ENCODE measurements at places on chromosomes 2 and 18.

DNA sequence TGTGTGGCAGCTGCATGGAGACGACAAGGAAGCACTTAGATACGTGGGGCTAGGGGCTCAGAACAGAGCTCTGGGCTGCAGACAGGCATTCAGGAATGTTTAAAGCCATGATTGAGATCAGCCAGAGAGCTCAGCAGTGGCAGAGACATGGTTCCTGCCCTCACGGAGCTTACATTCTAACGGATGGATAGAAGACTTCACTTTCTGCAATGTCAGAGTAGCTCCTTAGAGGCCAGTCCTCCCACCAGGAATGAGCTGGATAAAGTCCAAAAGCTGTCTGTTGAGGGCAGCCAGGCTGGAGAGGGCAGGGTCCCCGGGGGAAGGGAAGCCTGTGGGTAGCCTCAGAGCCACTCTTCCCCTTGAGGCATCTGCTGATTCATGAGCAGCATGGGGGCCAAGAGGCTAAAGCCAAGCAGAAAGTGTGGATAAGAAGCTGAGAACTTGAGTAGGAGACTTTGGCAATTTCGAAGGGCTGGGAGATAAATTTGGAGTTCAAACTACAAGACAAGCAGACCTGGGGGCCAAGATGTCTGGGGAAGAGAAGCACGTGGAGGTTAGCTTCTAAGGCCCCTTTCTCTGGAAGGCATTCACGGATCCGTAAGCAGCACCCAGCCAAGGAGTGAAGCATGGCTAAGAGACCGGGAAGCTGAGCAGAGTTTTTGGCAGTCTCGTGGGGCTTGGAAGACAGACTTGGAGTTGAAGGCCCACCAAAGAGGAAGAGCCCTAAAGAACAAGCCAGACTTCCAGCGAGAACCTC, 9.7 kb upstream of the CIB4 start:
- H3K4me3 ChIP-seq, result no peak overlapping the region
- H3K27ac ChIP-seq, result no peak overlapping the region
- H3K4me1 ChIP-seq, result no peaks in the 10 kb centered on the region
- no peaks in the 10 kb centered on the region for H3K27me3 ChIP-seq
- DNase-seq, result no peak

GRCh38 chr2:219969508-219969907, 342.1 kb downstream of the SLC4A3 start:
- H3K27ac ChIP-seq, result no peak overlapping the region
- no peak for DNase-seq
- no peaks in the 10 kb centered on the region for H3K4me1 ChIP-seq
- H3K36me3 ChIP-seq, result no peaks in the 10 kb centered on the region

GRCh38 chr18:74563999-74564398, 29.7 kb downstream of the CNDP1 start:
- no peak for DNase-seq
- no peaks in the 10 kb centered on the region for H3K36me3 ChIP-seq
- no peak overlapping the region for H3K27ac ChIP-seq
- H3K27me3 ChIP-seq, result no peaks in the 10 kb centered on the region
- H3K4me3 ChIP-seq, result no peak overlapping the region

DNA sequence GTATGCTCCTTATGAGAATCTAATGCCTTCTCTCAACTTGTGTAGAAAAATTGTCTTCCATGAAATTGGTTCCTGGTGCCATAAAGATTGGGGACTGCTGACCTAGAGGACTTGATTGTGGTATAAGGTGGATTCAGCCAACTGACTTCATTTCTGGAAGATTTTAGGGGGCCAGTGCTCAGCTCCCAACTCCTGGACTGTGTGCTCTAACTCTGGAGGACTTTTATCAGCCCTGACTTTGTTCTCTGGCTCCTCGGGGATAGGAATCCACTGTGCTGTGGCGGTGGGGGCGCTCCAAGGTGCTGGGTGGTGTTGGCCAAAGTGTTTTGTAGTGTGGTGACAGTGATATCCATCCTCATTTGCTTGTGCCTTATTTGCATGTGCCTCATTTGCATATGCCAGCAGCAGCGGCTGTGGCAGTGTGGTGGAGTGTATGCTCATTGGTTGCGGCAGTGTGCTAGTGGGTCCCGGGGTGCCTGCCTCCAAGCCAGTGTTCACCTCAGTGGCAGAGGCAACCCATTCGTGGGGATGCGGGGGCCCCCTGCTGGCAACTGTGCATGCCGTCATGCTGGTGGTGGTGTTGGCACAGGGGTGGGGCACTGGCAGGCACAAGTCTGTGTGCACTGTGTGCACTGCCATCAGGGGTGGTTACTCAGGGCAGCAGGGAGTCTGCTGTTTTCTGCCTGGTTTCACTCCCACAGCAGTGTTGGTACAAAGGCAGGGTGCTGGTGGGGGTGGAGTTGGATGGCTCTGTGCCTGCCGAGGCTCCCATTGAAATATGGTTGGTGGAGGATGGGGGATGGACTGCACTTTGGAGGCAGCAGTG, 19.6 kb downstream of the EHBP1 start:
- no peaks in the 10 kb centered on the region for H3K4me1 ChIP-seq
- H3K27me3 ChIP-seq, result no peaks in the 10 kb centered on the region
- H3K4me3 ChIP-seq, result no peak overlapping the region
- DNase-seq, result no peak
- no peak overlapping the region for H3K27ac ChIP-seq
- H3K36me3 ChIP-seq, result no peaks in the 10 kb centered on the region

DNA sequence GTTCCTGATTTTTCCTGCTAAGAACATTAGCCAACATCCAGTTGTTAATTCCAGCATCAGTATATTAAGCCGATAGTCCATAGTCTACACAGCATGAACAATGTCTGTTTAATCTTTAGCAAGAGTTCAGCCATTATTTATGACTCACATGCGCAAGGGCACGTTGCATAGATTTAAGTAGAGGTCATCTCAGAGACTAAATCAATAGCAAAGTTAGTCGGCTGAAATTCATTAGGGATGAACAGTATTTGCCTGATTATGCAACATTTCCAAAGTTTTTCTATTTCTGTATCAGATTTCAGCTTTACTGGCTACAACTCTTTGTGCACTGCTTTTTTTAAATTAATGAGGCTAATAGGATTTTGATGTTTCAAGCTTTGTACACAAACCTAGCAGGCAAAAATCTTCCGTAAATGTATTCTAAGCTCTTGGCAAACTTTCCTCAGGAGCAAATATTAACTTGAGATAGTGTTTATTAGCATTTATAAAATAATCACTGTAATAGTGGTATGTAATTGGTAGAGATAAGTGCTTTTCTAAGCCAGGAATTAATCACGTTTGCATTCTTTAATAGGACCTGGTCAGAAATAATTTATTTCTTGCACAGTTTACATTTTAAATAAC, 578.7 kb upstream of the ID2 start:
- no peaks in the 10 kb centered on the region for H3K27me3 ChIP-seq
- no peaks in the 10 kb centered on the region for H3K4me1 ChIP-seq
- no peaks in the 10 kb centered on the region for H3K36me3 ChIP-seq

DNA sequence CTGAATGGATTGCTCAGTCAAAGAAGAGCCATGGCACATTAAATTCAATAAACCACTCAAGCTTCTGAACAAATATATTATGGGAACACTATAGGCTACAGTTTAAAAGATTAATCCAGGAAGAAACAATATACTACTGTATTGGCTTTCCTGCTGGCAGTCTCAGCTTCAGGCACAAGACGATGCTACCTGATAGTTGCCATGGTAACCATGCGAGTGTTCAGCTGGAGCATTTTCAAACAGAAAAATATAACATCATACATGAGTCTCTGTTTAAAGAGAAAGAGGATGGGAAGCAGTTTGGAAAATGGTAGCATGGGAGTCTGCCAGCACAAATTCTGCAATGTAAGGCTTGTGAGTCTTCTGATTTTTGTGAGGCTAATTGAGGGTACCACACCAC, 65.9 kb upstream of the CPO start:
- no peaks in the 10 kb centered on the region for H3K4me1 ChIP-seq
- H3K27ac ChIP-seq, result no peak overlapping the region
- no peaks in the 10 kb centered on the region for H3K36me3 ChIP-seq
- DNase-seq, result peak; percentile 7

DNA sequence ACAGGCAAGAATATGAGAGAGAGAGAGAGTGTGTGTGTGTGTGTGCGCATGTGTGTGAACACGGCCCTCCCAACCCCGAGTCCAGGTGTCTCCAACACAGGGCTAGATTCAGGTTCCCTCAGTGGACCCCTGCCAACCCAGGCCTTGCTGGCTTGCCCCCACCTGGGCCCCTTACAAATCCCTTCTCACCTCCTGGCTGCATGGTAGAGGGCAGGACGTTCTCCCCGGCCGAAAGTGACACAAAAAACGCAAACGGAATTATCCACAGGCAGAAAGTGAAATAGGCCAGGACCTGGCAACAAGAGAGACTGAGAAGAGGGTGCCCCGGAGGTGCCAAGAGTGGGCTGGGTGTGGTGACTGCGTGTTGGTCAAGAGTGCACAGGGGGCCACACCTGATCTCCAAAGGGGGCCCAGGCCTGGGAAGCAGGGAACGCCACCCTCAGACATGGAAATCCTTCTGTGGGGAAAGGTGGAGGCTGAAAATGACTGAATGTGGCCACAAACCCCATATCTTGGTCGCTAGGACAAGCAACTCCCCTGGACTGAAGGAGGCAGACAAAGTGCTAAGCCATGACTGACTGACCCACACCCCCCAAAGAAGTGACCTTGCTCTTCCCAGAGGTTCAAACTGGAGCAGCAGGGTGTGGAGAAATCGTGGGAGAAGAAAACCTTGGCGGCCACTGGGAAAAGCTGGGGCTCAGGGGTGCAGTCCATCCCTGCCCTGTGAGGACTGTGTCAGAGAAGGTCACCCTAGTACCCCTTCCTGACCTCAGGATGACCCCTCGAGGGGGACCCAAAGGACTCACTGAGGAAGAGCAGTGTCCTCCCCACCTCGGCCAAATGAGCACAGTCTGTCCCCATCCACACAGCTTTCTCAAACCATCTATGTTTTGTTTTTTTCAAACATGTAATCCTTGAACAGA, 5.7 kb downstream of the TEX261 start:
- H3K27me3 ChIP-seq, result no peaks in the 10 kb centered on the region
- H3K4me3 ChIP-seq, result no peak overlapping the region
- H3K27ac ChIP-seq, result no peak overlapping the region

DNA sequence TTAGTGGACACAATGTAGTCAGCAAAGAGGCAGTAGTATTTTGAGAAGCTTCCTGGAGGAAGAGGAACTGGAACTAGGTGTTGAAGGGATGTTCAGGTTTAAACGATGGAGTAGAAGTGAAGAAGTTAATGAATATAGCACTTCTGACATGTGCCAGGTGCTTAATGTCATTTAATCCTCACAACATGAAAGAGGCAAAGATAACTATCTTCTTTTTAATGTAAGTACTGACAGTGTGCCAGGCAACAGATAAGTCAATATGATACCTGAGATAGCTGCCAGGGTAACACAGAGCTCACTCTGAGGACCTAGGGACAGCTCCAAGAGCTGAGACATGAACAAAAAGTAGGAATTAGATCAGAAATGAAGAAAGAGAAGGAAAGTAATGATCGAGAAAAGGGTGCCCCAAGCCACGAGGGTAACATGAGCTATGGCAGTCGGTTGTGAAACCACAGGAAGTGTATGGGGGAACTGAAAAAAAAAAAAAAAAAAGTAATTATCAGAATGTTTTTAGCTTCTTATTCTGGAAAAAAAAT, 140.7 kb downstream of the RNF144A start:
- DNase-seq, result no peak
- H3K27me3 ChIP-seq, result no peaks in the 10 kb centered on the region
- H3K36me3 ChIP-seq, result no peaks in the 10 kb centered on the region
- H3K4me1 ChIP-seq, result peaks cover 37% of the 10 kb centered on the region

DNA sequence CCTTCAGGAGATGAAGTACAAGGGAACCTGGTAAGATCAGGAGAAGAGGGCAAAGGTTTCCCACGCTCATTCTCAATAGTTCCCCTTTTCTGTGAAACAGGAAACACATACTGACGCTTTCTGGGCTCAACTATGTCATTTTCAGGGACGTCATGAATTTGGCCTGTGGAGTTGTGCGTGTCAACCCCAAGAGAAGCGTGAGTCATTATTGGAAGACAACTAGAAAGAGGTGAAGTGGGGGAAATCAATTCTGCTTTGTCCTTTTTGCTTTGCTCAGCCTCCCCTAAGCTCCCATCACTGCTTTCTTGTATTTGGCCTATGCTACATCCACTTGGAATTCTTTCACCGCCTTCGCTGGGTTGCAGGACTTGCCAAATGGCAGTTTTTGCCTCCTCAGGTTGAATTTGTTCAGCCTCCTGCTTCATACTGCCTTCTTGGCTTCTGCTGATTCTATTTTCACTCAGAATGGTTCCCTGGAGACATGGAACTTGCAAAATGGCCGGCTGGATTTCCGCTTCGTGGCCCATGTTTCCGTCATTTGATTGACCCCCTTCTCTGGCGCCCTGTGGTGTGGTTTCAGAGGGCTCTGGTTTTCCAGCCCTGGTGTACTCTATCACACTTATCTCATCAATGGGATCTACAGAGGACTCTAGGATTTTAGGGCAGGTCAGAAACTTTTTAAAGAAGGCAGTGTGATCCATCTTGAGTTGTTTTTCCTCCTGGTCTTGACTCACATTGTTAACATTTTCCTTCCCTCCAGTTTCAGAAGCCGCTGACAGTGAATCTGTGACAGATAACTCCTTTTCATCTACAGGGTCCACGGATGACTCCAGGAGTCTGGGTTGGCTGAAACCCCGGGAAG, 93.3 kb downstream of the ALPK2 start:
- H3K36me3 ChIP-seq, result no peaks in the 10 kb centered on the region
- no peak for DNase-seq
- H3K27ac ChIP-seq, result no peak overlapping the region
- no peak overlapping the region for H3K4me3 ChIP-seq
- no peaks in the 10 kb centered on the region for H3K4me1 ChIP-seq
- no peaks in the 10 kb centered on the region for H3K27me3 ChIP-seq

- H3K27me3 ChIP-seq, result no peaks in the 10 kb centered on the region
- H3K36me3 ChIP-seq, result no peaks in the 10 kb centered on the region
- no peaks in the 10 kb centered on the region for H3K4me1 ChIP-seq
- no peak overlapping the region for H3K4me3 ChIP-seq
These were observed 47.1 kb downstream of the MREG start for GRCh38 chr2:215966274-215966673.

Measured in naive thymus-derived CD4-positive, alpha-beta T cell (primary cell).